ENCODE measurements at places on chromosomes 1 and 21. TPM values are rescaled to one million over a fixed set of nuclear protein-coding genes. Genes with fewer than 3 reads are reported as not detected.

Gene KRTAP10-9
- not detected for total RNA-seq

Gene ACTL8
- not detected for total RNA-seq

Gene PGLYRP3
- total RNA-seq: not detected

Gene TIAM1
- total RNA-seq: 28.2 TPM

Gene PPFIA4
- 21.3 TPM for total RNA-seq

Gene PADI6
- total RNA-seq: not detected

All from activated naive CD8-positive, alpha-beta T cell treated with anti-CD3 and anti-CD28 coated beads for 36 hours (primary cell).